ENCODE measurements at places on chromosomes 7 and 10.

GRCh38 chr7:21414795-21415393, 13.0 kb upstream of the SP4 start:
- no peak for DNase-seq

DNA sequence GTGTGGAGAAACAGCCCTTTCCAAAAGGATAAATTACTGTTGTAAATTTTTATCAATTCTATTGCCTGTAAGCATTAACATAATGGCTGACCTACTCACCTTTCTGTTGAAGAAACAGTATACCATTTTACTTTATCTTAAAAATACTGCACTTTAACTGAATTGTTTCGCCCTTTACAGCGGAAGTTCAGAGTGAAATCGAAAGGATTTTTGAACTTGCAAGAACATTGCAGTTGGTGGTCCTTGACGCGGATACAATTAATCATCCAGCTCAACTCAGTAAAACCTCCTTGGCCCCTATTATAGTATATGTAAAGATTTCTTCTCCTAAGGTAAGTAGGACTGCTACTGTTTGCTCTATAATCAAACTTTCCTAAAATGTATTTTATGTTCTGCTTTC, 117.5 kb downstream of the NSUN6 start:
- DNase-seq = no peak

DNA sequence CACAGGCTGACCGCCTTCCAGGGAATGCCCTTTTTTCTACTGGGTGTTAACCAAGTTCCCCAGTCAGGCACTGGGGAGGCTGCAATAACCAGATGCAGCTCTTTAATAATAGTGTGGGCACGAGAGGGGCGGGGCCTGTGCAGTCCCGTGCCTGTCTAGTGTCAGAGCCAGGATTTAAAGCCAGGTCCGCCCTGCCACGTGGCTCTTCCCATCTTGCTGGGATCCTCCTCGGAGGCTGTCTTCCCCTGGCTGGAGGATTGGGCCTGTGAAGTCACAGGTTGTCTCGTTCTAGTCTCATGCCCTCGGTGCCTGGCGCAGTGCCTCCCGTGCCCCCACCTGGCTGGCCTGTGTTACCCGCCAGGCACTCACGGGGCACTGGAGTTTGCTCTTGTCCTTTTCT, 25.2 kb downstream of the TMEM120A start:
- DNase-seq = no peak

DNA sequence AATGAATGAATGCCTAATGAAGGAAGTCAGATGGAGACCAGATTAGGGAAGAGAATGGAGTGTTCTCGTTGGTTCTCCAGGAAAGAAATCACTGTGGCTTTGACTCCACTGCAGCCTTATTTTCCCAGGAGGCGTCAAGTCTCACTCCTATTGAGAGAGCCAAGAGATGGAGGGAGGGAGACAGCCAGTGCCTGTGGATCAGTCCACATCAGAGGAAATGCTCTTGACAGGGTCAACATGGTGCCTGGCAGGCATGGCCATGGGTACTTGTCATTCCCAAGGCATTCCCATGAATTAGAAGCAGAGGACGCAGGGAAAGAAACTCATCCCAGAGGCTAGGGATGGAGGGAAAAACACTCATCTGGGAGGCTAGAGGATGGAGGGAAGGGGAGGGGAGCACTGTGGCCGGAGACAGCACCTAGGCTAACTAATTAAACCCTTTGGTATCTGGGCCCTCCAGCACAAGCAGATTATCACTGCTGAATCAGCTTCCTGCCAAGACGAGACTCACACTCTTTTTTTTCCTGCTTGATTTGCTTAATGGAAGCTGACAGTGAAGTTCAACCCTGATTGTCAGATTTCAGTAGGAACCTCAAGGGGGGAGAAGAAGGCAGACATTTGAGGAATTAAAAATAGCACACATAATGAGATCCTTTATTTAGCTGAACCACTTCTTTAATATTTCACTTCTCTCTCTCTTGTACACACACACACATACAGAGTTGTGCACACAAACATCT, 1233.2 kb upstream of the AUTS2 start:
- DNase-seq = no peak

DNA sequence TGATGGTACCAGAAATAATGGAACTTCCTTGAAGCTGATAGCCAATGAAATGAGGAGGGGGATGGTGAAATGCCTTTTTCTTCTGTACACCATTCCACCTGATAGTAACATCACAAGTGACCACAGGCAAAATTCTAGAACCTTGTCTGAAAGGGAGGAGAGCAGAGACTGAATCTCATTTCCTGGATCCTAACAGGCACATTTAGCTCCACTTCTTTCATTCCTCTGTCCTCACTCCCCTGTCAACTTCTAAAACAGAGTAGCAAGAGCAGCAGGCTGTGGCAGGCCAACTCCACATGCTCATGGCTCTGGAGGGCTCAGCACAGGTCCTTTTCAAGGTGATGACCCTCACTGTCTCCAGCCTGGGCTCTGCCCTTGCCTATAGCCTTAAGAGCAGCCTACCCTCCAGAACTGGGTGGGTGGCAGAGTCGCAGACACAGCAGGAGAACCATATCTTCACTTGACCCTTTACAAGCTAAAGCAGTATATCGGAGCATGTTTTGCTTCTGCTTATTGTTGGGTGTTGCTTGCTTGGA, at the start of gene LRRC18:
Gene LRRC18 (minus strand): TSS at position 51 of the 536 bp plus-strand sequence. CDS start 25,685 bp downstream, outside the sequence.
- DNase-seq = no peak

DNA sequence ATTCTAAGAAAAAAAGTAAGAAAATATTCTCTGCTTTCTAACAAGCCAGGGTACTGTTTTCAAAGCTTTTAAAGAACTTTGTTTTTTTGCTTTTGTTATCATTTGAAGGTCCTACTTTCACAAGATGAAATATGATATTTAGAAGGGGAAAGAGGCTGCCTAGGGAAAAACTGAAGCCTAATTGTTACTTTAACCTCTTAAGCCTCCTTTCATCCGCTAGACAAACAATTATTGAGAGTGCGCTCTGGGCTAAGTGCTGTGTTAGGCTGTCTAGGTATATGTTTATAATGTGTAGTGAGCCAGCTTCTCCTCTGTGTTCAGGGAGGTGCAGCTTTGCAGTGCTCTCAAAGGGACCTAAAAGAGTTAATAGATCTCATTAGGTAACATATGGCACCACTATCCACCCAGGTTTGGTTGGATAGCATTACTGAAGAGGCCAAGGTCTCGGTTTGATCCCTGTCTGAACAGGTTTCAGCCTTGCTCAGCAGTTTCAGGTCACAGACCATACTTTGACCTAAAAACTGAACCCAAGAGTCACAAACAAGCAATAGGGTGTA, 17.9 kb downstream of the PDK4 start:
- no peak for DNase-seq

DNA sequence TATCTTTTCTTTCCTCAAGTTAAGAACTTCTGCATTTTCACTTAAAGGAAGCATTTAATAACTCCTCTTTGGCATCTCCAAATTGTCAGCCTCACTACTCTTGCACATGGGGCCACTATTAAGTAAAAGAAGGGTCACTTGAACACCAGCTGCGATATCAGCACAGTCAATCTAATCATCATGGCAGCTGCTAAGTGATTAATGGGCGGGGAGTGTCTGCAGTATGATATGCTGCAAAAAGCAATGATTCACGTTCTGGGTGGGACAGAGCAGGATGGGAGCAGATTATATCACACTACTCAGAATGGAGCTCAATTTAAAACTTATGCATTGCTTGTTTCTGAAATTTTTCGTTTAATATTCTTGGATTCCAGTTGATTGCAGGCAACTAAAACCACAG, 447.4 kb upstream of the PFKP start:
- DNase-seq = no peak

DNA sequence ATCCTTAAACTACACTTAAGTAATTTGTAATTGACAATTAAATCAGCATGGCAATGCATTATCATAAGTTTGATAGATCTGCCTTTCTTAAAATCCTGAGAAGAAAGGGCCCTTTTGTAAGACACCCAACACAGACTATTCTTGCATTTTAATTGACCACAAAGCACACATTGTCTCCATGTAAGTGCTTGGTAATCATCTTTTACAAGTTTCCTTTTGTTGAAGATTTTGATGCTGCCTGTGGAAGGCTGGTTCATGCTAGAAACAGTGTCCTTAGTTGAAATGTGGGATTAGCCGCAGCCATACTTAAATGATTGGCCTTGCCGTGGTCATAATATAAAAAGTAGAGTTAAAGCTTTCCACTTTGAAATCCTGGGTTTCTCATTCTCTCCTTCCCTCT, 32.3 kb upstream of the CELF2 start:
- no peak for DNase-seq

DNA sequence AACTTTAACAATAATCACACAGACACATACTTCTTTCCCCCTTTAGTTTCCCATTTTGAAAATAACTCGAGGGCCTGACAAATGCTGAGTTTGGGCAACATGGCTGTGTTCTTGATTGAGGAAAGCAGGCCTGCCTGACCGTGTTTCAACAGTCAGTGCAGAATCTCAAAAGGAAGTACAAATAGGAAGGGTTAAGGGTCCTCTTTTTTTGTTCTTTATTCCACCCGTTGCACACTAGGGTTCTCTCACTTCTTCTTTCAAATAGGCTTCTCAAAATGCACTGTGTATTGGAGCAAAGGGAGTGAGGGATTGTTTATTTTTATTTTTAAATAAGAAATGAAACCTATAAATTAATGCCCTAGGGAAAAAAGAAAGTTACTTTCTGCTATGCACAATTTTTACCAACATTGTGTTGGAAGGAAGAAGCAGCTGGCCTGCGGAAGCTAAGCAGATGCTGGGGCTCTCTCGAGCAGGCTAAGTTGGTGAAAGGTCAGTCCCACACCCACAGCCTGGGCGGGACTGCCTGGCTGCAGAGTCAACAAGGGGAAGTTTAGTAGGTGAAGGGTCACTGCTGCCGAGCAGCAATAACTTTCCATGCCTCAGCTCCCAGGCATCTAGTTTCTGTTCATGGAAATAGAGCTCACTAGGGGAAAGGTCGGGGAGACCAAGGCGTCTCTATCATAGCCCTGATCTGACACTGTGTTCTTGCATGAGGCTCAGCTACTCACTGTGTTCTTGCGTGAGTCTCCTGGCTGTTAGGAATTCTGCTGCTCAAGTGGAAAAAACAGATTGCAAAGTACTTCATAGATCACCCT, 12.2 kb upstream of the PDK4 start:
- no peak for DNase-seq

GRCh38 chr10:77628906-77629730, 8.5 kb downstream of the KCNMA1 start:
- DNase-seq = no peak

DNA sequence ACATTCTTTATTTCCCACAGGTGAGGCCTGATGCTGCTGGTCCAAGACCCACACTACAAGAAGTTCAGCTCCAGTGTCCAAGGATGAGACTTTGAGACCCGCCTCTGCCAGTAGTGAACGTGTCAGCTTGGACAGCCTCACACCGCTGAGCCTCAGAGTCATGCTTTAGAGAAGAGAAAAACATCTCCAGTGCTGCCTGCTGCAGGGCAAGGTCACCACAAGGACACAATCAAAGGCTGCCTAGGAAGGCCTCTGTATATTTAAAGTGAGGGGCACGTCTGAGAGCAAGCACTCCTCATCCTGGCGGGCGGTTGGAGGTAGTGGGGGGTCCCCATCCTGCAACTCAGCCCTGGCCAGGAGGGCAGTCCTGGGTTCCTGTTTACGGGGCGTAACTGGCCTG, 19.3 kb downstream of the FGFR2 start:
- no peak for DNase-seq

DNA sequence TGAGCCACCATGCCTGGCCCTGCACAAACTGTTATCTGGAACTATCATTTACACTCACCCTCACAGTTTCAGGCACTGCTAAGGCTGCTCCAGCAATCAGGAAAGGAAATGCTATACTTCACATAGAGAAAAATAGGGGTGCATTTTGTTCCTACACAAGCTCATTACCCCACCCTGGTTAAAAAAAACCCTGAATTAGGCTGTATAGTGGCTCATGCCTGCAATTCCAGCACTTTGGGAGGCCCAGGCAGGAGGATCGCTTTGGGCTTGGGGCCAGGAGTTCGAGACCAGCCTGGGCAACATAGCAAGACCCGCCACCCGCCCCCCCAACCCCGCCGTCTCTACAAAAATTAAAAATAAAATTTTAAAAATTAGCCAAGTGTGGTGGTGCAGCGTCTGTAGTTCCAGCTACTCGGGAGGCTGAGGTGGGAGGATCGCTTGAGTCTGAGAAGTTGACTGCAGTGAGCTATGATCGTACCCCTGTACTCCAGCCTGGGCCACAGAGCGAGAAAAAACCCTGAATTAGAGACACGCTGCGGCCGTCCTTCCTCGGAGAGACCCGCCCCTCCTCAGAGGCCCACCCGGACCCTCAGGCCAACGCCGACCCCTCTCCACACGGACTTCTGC, 539 bp downstream of the PTCD1 start:
- no peak for DNase-seq

GRCh38 chr10:47286591-47287315, 13.2 kb upstream of the GDF10 start:
- DNase-seq = no peak

GRCh38 chr10:50027195-50027594, 39.0 kb downstream of the AGAP6 start:
- DNase-seq = no peak

GRCh38 chr10:102645741-102646609, 1.7 kb downstream of the TRIM8 start:
- peak; percentile 52 for DNase-seq

- DNase-seq = no peak
Observed at GRCh38 chr10:120328647-120329046, 128.4 kb upstream of the PLPP4 start.

DNA sequence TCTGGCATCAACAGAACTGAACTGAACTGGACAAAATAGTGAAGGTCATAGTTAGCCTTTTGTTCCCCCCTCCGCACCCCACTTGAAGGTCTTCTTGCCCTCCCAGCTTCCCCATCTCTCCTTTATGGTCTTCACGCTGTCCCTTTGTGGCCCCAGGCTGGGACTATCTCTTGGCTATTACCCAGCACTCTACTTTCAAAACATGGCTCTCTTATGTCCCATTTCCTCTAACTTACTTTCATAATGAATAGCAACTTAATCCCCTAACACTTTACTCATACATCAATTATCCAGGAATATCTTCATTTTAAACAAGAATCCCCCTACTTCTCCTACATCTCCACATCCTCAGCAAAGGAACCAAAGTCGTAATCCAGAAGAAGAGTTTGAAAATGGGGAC, 135.3 kb upstream of the ITGB1 start:
- DNase-seq = no peak

- DNase-seq = no peak
Observed at GRCh38 chr10:75228834-75229233, 6.9 kb downstream of the COMTD1 start.

- DNase-seq = no peak
Observed at GRCh38 chr7:106870983-106871410, 5.9 kb downstream of the PIK3CG start.

- DNase-seq = no peak
Observed at GRCh38 chr10:6337382-6337781, 134.7 kb downstream of the PFKFB3 start.
